ENCODE measurements at places on chromosomes 2 and 18.

DNA sequence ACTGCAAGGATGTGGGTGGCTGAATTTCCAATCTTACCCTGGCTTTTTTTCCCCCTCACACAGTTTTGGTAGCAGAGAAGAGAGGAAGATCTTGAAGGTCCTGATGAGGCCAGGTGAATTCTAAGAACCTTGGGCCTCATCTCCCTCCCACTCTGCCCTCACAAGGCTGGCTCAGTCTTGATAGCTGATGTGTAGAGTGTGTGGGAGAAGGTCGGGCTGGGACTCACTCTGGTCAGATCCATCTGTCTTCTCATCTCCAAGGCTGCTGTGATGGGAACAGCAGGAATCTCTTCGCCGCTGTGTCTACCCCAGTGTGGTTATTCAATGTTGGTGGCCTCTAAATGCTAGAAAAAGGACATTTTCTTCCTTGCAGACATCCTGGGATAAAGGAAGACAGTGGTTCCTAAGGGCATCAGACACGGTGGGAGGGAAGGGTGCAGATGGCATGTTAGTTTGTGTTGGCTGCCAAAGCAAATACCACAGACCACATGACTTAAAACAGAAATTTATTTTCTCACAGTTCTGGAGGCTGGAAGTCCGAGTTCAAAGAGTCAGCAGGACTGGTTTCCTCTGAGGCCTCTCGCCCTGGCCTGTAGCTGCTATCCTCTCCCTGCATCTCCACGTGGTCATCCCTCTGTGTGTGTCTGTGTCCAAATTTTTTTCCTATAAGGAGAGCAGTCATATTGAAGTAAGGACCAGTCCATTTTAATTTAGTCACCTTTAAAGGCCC, 37.6 kb upstream of the MGAT4A start:
- no peak for DNase-seq

DNA sequence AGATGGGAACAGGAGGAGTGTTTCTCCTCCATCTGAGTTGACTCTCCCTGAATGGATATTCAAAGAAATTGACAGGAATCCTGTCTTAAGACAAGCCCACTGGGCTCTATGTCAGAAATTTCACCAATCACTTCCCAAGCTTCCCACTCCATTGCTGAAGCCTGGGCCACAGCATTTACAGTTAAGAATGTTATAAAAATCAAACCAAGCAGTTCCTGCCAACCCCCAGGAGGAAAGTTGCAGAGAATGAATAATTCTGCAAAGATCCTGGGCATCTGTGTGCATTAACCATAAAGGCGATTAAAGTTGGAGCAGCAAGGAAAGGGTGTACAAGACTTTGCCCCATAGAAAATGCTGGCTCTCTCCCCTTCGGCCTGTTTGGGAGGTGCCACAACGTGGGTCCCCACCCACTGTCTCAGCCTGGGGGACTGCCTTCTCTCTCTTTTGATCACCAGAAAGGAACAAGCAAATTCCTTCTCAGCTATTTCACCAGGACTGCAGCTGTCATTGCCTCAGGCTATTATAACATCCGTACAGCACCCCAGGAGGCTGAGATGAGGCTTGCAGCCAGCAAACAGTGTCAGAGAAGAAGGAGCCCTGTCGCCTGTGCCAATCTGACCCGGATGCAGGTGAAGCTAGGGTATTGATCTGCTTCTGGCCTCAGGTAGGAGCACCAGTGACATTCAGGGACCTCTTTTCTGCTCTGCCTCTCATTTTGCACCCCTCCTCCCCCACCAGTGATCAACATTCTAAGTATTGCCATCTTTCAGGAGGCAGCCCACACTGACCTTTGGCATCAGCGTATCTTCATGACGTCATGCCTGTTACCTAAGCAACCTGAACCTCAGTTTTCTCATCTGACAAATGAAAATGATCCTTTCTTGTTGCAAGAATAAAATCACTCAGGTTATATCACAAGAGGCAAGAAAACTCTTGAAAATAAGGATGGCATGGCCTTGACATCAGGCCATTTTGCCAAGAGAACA, 219.0 kb downstream of the SH3BP4 start:
- no peak for DNase-seq

DNA sequence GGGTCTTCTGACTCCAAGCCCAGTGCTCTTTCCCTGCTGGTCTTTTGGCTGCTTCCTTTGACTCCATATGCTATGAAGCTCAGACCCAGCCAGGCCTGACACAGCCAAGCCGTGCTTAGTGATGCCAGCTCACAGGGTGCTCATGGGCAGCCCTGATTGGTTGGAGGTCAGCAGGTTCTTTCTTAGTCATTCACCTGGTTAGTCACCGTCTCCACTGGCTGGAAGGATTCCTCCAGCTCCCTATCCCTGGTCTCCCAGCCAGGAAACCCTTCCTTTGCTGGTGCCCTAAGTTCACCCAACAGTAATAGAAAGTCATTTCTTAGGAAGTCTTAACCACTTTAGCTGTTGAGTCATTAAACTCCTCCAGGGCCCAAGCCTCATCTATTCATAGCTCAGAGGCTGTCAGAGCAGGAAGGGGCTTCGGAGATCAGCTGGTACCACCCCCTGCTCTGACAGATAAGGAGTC, 3.9 kb downstream of the KCNK3 start:
- no peak for DNase-seq

DNA sequence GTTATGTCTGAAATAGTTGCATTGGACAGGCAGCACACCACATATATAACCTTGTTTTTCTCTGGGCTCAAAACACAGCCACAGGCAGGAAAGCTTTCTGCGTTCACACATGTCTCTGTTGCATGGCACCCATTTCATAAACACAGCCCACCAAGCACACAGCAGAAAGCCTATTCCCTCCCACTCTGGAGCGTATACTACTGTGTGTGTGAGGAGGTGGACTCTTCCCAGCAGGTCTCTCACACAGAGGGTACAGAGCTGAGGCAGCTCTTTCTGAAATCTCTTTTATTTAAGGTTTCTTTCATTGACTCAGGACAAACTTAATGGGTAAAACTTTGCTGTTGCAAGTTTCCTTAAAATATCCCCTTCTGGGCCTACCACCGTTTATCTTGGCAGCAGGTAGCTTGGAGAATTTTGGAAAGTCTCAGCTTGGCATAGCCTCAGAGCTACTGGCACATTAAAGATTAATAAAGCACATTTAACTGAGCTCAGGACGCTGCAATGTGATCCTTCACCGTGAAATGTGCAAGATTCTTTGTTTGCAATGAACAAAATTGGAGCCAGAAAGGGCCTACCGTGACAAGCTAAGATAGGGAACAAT, 105.1 kb upstream of the NCKAP5 start:
- DNase-seq: no peak

DNA sequence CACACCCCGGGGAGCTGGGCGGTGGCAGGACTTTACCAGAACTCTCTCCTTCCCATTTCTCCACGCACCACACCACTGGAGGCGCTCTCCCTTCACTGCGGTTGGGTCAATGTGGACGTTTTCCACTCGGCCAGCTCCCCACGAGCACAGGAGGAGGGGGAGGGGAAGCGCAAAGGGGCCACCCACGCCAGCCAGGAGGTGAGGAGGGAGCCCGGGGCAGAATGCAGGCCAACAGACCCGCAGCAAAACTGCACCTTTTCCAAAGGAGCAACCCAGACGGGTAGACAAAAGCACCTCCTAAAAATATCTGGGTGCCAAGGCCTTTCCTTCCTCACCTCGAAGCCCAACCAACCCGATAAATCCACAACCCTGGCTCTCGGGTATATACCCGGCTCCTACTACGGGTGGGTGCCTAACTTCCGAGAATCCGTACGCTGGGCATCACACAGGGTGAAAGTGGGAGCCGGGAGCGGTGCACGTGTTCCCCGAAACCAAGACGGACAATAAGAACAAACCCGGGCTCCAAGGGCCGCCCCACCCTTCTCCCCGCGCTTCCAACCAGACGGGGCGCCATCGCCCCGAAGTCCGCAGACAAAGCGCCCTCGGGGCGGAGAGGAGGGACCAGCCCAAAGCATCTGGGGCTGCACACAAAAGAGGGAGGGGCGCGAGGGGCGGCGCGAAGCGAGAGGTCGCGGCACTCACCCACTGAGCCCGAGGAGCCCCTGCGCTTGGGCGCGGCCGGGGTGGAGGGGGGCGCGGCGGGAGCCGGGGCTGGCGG, 1.0 kb downstream of the RTN4 start:
- DNase-seq: peak; percentile 25

- no peak for DNase-seq
Measured at GRCh38 chr2:165582409-165582808, 112.9 kb downstream of the CSRNP3 start.

GRCh38 chr2:232338759-232339106, 39.8 kb upstream of the ALPP start:
- DNase-seq: no peak
